NB4 (cell line): ENCODE measurements at places on chromosomes 12 and 14.

GRCh38 chr12:100995771-100996170, 201.2 kb downstream of the ANO4 start:
- DNase-seq = peak; percentile 24

GRCh38 chr12:112875608-112876007, 31.2 kb upstream of the OAS1 start:
- no peak for DNase-seq

- DNase-seq = no peak
Observed at GRCh38 chr14:78997811-78998210, 827.6 kb downstream of the NRXN3 start.

- no peak for DNase-seq
Observed at GRCh38 chr12:30047516-30048254, 263.9 kb upstream of the TMTC1 start.

DNA sequence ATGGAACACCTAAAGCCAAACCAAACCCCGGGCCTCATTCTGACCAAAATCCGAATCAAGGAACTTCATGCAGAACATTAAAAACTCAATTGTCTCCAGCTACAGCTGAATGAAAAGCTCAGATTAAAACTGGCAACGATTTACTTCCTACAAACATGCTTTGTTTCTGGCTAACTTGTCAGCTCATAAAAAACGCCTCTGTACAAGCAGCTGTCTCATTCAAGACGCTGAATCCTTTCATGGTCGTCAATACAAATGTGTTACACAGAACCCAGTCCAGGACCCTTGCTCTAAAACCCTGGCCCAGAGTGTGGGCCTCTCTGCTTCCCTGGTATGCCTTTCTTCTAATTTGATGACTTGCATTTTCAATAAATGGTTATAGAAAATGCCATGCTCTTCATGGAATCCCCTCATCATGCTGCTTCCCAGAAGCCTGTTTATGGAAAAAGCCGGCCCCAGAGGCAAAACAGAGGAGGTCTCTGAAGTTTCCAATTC, 183.1 kb downstream of the PHLDA1 start:
- no peak for DNase-seq

- no peak for DNase-seq
Observed at GRCh38 chr12:82619644-82620043, 67.1 kb upstream of the TMTC2 start.

DNA sequence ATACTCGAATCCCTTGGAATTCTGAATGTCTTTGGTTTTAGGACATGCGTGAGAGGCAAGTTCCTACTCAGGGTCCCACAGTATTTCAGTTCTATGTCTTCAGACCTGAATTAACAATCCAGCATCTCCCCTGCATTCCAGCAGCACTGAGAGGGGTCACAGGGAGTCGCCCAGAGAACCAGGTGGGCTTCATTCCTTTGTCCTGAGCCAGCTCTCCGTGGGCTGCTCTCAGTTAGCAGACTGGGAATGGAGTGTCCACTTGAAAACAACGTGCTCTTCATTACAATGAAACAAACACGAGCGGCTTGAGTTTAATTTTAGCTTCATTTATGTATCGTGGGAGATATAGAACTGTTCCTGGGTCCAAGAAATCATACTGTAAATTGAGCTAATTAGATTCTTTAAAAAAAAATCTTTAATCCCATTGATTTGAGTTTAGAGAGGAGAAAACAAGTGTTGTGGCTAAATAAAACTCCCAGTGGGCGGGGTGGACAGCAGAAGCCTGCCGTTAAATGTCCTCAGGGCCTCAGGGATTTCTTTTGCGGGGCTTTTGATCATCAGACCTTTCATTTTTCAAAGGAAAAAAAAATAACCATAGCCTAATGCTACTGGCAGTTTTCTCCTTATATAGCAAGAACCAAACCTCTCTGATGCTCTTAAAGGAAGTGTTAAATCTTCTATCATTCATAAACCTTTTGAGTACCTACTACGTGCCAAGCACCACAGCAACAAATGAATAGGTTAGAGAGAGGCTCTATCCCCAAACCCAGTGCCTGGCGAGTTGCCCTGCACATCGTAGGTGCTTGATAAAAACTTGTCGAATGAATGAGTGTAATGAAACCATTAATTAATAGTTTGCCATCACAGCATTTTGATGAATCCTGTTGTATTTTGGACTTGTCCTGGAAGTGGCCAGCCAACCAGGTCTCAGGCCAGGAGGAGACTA, 140.4 kb downstream of the CHST11 start:
- DNase-seq = no peak
